ENCODE measurements at places on chromosomes 1 and 21.

DNA sequence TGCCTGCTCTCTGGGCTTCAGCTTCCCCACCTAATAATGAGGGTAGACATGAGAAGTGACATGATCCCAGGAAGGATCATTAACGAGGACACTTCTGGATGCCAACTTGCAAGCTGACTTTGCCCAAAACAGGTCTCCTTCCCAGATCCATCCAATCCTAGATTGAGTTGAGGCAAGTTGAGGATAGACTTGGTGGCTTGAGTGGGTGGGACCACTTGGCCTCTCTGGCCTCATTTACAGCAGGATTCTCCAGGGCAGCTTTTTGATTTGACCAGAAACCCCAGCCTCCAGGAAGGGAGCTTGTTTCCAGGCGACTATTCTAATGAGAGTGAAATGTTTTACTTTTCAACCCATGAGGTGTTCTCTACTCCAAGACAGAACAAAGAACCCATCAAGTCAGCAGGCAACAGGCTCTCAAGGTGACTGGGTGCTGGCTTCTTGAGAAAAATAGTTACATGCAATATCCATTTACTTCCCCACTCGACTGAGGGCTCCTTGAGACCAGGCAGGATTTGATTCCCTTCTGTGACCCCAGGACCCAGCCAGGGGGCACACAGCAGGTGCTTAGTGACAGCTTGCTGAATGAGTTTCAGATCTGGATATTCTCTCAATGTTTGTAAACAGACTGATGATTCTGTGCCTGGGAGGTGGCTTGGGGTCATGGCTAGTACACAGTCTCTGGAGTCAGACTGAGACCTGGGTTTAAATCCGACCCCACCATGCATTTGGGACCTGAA is 128.2 kb downstream of the DMRTB1 start:
- peak; percentile 3 for DNase-seq

DNA sequence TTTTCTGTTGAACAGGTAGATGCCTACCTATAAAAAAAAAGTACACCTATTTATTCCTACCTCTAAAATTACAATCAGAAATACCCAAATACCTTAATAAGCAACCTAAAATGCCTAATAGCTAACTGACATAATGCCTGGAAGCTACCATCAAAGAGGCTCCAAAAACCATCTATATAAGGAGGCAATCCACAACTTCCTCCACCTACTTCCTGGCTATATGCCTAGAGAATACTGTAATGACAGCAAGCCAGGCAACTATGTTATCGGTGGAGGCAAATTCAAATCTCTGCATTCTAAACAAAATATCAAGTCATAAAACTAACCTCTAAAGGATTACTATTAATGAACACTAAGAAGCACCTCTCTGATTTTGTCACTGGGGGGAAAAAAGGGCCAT is 10.1 kb downstream of the ZNF644 start:
- DNase-seq, result no peak

DNA sequence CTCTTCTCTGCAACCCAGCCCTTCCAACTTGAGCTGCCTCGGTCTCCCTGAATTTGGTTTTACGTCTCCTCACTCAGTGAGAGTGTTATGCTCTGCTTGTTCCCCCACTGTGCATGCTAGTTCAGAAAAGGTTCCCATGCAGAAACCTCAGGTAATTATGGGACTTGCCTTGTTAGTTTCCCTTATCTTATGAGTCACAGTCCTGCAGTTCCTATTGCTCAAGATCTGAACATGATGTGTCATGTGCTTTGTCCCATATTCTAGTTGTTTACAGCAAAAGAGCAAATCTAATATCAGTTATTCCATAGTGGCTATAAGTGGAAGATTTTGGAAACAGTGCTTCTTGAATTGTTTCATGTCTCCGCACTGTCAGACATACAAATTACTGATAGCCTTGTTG is 74.4 kb downstream of the DUSP10 start:
- no peak for DNase-seq

GRCh38 chr1:15799004-15799867 is 8.2 kb downstream of the UQCRHL start:
- peak; percentile 50 for DNase-seq

DNA sequence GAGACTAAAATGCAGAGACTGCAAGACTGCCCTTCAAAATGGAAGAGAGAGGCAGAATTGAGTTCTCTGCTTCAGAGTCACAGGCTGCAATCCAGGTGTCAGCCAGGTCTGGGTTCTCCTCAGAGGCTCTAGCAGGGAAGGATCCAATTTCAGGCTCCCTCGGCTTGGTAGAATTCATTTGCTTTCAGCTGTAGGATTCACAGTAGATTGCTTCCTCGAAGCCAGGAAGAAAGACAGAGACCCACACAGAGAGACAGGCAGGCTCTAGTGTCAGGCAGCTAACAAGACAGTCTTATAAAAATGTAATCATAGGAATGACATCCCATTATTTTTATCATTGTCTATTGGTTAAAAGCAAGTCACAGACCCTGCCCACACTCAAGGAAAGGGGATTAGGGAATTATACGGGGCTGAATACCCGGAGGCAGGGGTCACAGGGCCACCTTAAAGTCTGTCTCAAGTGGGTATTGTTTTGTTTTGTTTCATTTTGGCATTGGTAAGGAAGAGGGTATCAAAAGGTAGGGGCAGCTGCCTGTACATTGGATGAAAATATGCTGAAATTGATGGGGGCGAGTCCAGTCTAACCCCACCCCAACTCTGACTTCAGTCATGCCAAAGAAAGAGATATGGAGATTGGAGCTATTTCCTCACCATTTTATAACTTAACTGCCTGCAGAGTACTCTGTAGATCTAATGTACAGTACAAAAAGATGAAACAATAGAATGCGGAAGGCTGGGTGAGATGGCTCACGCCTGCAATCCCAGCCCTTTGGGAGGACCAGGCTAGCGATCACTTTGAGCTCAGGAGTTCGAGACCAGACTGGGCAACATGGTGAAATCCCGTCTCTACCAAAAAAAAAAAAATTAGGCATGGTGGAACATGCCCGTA is 9.5 kb upstream of the TBCE start:
- peak; percentile 42 for DNase-seq

- no peak for DNase-seq
Measured at GRCh38 chr1:111943066-111943465, 46.4 kb downstream of the KCND3 start.

- DNase-seq, result no peak
Measured at GRCh38 chr1:48488721-48489120, 16.7 kb upstream of the SPATA6 start.

- peak; percentile 41 for DNase-seq
Measured at GRCh38 chr1:199113265-199113869, 474.5 kb downstream of the PTPRC start.

DNA sequence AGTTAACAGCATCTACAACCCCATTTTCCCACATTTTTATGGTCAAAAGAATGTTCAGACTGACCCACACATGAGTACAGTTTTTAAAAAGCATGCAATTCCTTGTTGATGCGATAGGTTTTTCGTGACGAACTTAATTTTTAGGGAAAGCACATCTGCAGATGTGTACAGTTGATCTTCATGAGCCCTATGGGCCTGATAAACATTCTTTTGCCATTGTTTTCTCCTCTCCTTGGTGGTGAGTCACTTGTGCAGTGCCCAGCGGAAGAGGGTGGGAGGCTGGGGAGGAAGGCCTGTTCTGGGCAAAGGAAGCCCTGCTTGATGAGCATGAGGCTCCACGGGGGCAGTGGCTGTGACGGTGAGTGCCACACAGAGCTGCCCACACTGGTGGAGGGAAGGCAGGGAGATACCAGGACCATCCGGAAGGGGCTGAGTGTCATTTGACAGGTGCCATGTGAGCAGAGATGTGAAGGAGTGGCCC is 5.3 kb downstream of the ARF1 start:
- DNase-seq, result no peak

GRCh38 chr1:195756109-195756508 is 852.1 kb downstream of the KCNT2 start:
- no peak for DNase-seq

DNA sequence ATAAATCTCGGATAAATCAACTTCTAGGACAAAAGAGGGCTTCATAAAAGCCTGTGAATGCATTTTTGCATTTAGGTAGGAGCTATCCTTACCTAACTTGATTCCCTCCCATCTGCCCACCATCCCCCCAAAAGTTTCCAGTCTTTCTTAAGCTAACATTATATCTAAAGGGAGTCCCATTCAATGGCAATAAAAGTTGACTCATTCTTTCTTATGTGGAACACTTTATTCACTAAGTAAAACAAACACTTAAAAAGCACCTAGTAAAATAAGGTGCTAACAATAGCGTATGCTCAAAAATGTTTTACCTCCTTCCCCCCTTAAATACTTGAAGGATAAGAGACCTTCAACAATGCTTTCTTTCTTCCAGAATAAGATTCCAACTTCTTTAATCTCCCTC is 83.8 kb downstream of the GON4L start:
- no peak for DNase-seq

DNA sequence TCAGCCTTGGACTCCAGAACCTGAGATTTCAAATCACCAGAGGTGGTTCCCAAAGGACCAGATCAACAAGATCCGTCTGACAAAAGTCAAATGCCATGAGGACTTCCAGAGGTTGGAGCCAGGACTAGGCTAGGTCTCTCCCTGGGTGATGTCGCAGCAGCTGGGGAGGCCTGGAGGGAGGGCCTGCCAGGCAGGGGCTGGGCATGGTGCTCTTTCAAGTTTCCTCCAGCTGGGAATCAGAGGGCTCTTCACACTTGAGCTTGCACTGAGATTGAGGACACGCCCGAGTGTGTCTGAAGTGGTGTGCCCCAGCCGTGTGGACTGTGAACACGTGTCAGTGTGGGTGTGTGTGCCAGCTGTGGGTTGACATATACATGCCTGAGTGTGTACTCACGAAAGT is 21.3 kb upstream of the RSPO1 start:
- no peak for DNase-seq
